ENCODE measurements at places on chromosomes 5 and 9.

DNA sequence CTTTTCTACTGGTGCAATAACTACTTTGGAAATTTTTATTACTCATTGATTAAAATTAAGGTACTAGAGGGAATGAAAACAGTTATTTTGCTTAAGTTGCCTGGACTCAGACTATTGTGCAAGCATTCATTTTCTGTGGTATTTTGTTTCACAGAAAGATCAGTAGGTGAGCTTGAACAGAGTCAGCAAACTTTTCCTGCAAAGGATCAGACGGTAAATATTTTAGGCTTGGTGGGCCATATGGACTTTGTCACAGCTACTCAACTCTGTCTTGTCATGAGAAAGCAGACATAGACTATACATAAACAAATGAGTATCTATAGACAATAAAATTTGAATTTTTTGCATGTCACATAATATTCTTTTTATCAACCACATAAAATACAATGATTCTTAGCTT lies 1036.4 kb downstream of the NR2F1-AS1 start:
- no peaks in the 10 kb centered on the region for H3K4me1 ChIP-seq
- no peak overlapping the region for H3K27ac ChIP-seq
- no peak overlapping the region for H3K4me3 ChIP-seq
- H3K27me3 ChIP-seq = no peaks in the 10 kb centered on the region
- DNase-seq = no peak
- H3K36me3 ChIP-seq = no peaks in the 10 kb centered on the region

DNA sequence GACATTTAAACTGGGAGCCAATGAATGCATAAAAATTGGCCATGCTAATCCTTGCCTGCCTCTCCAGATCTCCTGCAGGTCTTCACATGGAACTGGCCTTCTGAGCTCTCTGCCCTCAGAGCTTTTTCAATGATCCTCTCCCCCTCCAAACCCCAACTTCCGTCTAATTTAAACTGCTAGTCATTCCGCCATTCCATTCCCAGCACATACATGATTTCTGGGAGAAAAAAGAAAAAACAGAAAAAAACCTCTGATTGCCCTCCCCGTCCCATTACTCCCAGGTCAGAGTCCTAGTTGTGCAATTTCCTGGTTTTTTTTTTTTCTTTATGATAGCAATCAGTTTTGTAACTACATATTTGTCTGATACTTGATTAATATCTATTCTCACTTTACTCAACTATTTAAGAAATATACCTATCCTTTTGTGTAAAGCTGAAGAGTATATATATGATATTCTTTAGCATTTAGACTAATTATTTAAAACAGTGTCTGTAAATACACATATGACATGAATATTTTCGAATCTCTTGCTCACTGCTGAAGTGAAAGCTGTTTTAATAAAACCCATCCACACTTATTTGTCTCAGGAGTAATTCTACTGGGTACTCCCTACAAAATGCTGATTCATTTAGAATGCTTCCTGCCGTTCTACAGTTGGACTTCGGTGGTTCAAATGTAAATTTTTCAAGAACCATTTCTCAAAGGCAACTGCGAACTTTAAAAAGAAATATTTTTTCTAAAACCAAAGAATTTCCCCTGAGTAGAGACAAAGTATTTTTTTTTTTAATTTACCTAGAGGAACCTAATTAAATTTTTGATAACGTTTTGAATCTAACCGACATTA lies 1.6 kb downstream of the HINT1 start:
- peaks cover 41% of the 10 kb centered on the region for H3K4me1 ChIP-seq
- peak overlapping the region; percentile 98 for H3K27ac ChIP-seq
- H3K27me3 ChIP-seq = no peaks in the 10 kb centered on the region
- H3K4me3 ChIP-seq = peak overlapping the region; percentile 98
- peaks cover 56% of the 10 kb centered on the region for H3K36me3 ChIP-seq
- DNase-seq = no peak

DNA sequence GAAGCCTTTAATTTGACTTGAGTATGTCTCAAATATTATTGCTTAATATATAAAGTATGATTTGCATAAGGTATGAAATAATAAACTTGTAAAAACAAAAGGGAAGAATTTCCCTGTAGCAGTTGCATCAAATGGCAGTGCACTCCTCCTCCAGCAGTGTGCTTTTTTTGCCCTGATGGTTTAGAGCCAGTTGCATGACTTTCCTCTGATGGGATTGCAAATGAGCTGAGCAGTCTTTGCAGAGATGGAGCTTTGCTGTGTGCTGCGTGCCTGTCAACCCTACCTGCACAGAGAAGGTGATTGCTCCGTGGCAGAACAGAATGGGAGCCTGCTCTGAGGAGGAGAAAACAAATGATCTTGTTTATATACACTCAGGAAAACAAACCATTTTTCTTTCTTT lies 22.7 kb upstream of the CATSPER3 start:
- H3K27ac ChIP-seq = no peak overlapping the region
- no peak for DNase-seq
- no peak overlapping the region for H3K4me3 ChIP-seq
- peaks cover 4% of the 10 kb centered on the region for H3K36me3 ChIP-seq

DNA sequence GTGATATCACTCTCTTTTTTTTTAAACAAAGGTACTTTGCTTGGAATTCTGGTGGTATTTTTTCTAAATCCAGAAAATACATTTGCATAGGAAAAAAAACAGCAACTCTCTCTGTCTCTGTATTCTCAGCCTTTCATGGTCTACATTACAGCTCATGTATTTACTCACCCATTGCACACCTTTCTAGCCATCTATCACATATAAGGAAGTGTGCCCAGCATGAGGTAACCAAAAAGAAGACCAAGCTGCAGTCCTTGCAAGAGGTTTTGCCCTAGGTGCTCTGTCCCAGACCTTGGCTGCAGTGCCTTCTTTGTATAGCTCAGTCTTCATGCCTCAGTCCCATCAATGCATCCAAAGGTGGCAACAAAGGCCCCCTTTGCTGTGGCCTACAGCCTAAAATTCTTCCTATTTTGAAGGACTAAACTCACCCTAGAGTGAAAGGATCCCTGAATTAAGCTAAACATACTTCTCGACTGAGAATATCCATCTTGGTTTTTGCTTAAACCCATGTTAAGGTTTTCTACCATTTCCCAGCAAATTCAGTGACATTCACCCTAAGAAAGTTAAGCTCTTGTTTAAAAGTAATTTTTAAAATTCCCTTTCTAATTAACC lies 446.4 kb downstream of the KIF4B start:
- no peaks in the 10 kb centered on the region for H3K4me1 ChIP-seq
- no peaks in the 10 kb centered on the region for H3K27me3 ChIP-seq
- H3K27ac ChIP-seq = no peak overlapping the region
- DNase-seq = no peak
- no peak overlapping the region for H3K4me3 ChIP-seq
- H3K36me3 ChIP-seq = no peaks in the 10 kb centered on the region

DNA sequence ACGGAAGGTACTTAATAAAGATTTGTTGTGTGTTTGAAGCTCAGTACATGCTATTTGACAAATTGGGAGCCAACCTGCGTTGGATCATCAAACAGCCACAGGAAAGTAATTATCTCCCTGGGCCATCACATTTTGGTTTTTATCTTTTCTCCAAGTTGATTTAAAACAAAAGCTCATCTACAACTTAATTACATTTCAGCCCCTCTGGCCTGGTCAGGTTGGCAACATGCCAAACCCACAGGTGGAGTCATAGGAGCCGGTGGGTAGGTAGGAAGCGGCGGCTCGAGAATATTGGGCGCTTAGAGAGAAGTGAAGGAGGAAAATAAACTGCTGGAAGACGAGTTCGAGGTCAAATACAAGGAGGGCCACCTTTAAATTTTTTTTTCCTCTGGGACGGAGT lies 64.9 kb upstream of the FANCC start:
- peaks cover 6% of the 10 kb centered on the region for H3K4me1 ChIP-seq

- H3K4me3 ChIP-seq = no peak overlapping the region
- no peak overlapping the region for H3K27ac ChIP-seq
- peaks cover 21% of the 10 kb centered on the region for H3K27me3 ChIP-seq
- no peak for DNase-seq
- no peaks in the 10 kb centered on the region for H3K4me1 ChIP-seq
These were observed 11.7 kb upstream of the C9orf72 start for GRCh38 chr9:27584931-27585330.

DNA sequence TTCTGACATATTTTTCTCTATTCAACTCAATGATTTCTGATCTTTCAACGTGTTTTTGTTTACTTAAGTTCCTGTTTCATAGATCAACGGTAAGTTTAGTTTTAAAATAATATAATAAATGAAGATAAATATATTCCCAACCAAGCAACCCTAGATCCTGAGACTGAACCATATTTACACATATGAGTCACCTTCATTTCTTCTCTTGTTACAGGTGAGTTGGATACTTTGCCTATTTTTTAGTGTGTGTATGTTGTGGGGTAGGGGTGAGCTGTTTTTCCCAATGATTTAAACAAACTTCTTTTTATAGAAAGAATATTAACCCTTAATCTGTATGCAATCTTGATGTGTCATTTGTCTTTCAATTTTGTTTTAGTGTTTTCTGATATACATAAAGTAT lies 186.9 kb downstream of the MCTP1 start:
- no peaks in the 10 kb centered on the region for H3K36me3 ChIP-seq
- no peaks in the 10 kb centered on the region for H3K4me1 ChIP-seq
- H3K27me3 ChIP-seq = no peaks in the 10 kb centered on the region
- no peak for DNase-seq
- H3K4me3 ChIP-seq = no peak overlapping the region
- no peak overlapping the region for H3K27ac ChIP-seq

GRCh38 chr9:79660615-79661014 lies 88.8 kb downstream of the TLE4 start:
- H3K27ac ChIP-seq = no peak overlapping the region
- H3K4me1 ChIP-seq = peaks cover 45% of the 10 kb centered on the region
- no peaks in the 10 kb centered on the region for H3K27me3 ChIP-seq

DNA sequence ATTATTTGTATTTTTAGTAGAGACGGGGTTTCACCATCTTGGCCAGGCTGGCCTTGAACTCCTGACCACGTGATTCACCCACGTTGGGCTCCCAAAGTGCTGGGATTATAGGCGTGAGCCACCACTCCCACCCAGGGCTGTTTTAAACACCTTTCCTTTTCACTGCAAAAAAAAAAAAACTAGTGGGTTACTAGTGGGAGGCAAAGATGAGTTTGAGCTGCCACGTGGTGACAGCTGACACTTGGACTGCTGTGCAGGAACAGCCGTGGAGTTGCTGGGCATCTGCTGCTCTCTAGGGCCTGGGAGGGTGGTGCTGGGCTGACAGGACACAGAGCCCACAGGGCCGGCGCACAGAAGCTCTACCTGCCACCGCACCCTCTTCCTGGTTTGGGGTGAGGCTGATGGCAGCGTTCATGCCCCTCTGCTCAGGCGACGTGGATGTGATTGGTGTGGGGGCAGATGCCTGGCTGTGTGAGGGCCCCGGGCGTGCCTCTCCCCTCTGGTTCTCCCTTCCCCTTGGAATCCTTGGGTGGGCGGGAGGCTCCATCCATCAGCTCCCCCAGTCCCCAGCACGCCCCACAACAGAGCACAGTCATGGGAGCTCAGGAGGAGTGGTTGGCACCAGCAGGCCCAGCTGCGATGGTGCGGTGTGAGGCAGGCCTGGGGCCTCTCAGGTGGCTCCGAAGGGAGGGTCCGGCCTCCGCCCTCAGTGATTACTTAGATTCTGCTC lies 16.9 kb downstream of the RABL6 start:
- DNase-seq = no peak
- no peaks in the 10 kb centered on the region for H3K27me3 ChIP-seq
- H3K4me3 ChIP-seq = no peak overlapping the region

DNA sequence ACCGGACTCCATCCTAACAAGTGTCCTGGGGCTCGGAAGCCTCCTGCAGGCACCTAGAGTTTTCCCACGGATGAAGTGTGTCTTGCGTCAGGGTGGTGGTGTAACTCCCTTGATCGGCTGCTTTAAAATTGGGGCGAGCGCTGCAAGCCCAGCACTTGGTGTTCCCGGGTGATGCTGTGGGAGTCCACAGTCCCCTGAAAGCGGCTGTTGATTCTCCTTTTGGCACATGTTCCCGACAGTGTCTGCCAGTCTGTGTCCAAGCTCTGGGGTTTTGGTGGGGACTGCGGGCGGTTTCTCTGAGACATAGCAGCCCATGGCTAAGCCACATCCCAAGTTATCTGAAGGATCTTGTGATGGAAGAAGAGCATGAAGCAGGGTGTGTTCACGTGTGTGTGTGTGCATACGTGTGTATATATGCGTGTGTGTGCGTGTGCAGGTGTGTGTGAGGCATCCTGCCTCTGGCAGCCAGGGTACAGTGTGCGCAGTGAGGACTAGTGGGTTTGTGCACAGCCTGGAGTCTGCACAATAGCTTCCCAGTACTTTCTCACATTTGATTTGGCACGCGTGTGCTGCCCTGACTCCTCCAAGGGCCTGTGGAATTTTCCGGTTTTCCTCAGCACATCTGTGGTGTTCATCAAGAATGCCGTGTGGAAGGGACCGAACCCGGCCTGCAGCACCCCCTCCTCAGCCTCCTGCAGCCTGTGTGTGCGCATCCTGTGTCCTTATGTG lies 16.9 kb downstream of the SLC25A48 start:
- no peaks in the 10 kb centered on the region for H3K36me3 ChIP-seq
- no peaks in the 10 kb centered on the region for H3K4me1 ChIP-seq
- peaks cover 6% of the 10 kb centered on the region for H3K27me3 ChIP-seq
- DNase-seq = no peak
- H3K27ac ChIP-seq = no peak overlapping the region
- H3K4me3 ChIP-seq = no peak overlapping the region

DNA sequence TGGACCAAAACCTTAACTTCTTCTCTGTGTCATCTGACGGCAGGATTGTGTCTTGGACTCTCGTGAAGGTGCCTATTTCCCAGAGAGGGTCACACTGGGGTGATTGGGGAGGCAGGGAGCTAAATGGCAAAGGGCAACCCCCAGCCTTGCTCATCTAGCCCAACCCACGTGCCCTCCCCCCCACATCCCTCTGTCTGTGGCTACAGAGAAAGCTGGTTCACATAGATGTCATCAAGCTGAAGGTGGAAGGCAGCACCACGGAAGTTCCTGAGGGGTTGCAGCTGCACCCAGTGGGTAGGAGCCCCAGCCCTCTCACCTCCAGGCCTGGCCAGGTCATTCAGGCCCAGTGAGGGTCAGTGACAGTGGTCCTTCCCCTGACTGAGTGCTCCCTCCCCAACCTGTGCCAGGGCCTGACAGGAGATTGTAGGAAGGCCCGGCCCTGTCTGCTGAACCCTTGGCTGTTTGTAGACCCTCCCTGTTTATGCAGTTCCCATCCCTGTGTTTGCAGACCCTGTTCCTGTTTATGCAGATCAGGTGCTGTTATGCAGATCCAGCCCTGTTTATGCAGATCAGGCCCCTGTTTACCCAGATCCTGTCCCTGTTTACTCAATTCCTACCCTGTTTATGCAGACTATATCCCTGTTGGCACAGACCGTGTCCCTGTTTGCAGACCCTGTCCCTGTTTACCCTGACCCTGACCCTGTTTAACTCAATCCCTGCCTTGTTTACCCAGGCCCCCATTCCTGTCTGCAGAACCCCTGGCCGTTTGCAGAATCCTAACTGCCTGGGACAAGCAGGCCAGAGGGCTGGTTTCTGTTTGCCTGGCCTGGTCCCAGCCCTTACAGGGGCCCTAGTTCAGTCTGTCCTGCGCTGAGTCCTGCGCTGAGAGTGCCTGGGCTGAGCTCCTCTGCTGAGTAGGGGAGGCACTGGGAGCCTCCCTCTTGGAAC lies 10.4 kb downstream of the ENHO start:
- H3K4me1 ChIP-seq = no peaks in the 10 kb centered on the region
- DNase-seq = peak; percentile 23
- no peak overlapping the region for H3K27ac ChIP-seq
- H3K27me3 ChIP-seq = no peaks in the 10 kb centered on the region
- no peak overlapping the region for H3K4me3 ChIP-seq

- no peak for DNase-seq
- H3K27me3 ChIP-seq = peaks cover 12% of the 10 kb centered on the region
- no peak overlapping the region for H3K4me3 ChIP-seq
- no peak overlapping the region for H3K27ac ChIP-seq
- no peaks in the 10 kb centered on the region for H3K36me3 ChIP-seq
- peaks cover 7% of the 10 kb centered on the region for H3K4me1 ChIP-seq
These were observed 62.1 kb downstream of the TMOD1 start for GRCh38 chr9:97563458-97564135.

All from activated CD8-positive, alpha-beta T cell treated with anti-CD3 and anti-CD28 coated beads for 36 hours (primary cell).